NCI-H2081 treated with DMSO at 0.1 percent for 48 hours (cell line): ENCODE measurements at places on chromosomes 7 and 10.

- no peak for DNase-seq
These were observed 6.6 kb upstream of the TPK1 start for GRCh38 chr7:144842377-144842851.

GRCh38 chr10:78589687-78590086 lies 479.1 kb upstream of the ZMIZ1 start:
- no peak for DNase-seq

DNA sequence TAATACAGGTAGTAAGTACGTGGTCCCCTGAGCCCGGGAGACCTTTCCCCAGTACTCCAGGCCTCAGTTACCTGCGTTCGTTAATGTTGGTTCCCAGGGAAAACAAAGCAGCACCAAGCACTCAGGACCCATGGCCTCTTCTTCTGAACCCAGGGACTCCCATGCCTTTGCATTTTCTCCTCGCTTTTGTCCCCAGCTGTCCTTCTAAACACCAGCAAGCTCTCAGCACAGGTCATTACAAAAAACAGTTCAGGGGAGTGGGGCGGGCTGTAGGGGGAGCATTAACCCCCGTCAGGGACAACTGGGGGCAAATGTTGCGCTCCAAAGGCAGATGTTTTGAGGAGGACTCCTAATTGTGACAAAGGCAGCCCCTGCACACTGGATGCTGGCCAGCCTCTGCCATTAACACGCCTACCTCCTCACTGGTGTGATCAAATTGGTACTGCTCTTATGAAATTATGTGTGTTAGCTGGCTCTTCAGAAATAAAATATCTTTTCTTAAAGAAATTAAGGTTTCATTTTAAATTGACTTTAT lies 80.5 kb upstream of the LRGUK start:
- no peak for DNase-seq

- no peak for DNase-seq
These were observed 91.4 kb downstream of the ZNF777 start for GRCh38 chr7:149369497-149369896.

- DNase-seq: no peak
These were observed 83.6 kb downstream of the ZNF277 start for GRCh38 chr7:112290065-112290464.

- no peak for DNase-seq
These were observed 31.3 kb upstream of the C10orf53 start for GRCh38 chr10:49647985-49648795.

DNA sequence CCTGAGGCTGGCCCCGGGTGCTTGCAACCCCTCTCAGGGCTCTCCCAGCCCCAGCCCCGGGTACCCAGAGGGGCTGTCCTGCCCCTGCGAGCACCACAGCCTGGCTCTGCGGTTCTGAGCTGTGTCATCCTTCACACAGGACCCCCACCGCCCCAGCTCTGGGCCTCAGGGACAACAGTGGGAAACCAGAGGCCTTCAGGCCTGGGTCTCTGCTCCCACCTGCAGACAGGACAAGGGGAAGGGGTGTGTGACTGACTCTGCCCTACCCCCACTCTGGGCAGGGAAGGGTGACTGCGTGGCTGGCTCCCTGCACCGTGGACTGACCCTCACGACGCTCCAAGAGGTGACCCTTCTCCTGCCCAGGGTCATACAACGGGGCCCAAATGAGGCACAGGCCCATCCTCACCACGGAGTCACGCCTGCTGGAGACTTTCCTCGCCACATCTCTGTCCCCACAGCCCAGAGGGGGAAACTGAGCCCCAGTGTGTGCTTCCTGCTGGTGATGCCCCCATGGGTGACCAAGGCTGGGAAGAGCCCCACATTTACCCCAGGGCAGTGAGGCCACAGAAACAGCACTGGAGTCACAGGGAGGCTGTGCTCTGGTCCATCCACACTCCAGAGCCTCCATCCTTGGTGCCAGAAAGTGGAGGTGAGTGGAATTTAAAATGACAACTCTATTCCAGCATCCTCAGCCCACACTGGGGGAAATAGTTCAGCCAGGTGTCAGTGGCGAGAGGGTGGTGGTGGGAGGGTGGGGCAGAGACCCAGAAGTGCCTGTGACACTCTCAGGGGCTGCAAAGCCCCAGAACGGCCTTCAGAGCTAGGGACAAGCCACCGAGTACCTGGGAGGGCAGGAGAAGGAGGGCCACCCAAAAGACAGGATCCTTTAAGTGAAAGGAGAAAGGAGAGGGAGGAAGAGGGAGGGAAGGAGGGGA lies 13.6 kb downstream of the CAMK2B start:
- DNase-seq: no peak

DNA sequence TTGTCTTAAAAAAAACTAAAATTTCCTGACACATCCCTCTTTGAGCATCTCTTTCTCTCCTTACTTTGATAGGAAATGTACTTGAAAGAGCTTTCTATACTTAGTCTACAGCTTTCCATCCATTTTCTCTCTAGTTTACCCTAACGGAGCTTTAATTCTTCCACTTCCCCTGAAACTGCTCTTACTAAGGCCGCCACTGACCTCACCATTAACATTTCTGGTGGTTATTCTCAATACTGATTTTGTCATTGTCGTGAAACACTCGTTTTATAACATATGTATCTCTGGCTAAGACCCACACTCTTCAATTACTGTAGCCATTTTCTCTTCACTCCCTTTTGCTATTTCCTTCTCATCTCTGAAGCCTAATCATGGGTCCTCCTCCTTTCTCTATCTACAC lies 262.0 kb upstream of the FERD3L start:
- no peak for DNase-seq

DNA sequence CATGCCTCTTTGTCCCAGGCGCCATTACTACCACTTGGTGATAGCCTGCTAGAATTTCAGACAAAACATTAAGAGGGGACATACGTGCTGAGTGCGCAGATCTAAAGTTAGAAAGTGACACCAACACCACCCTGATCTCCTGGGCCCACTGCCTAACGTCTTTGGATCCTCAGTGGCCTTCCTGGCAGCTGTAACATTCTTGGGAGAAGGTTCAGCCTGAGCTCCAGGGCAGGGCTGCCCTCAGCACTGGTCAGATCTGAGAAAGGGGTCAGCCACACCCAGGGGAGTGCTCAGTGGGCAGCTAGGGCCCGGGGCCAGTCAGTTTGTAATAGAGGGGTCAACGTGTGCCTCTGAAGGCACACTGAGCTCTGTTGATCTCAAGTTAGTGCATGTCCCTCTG lies 48.4 kb downstream of the ZCCHC24 start:
- no peak for DNase-seq

DNA sequence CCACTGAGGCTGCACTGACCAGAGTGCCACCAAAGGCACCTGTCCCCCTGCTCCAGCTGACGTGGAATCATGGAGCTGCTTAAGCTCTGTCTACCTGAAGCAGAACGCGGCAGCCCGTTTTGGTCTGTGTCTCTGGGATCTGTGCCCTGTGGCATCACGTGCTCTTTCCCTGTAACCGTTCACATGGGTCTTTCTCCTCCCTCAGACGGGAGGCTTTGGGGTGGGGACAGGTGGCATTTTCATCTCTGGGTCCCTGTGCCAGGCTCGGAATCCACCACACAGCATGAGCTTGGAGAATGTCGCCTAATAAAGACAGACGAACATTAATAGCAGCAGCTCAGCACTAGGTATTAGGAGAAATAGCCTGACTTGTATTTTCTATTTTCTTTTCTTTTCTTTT lies 1.6 kb upstream of the ADAP1 start:
- DNase-seq: no peak

DNA sequence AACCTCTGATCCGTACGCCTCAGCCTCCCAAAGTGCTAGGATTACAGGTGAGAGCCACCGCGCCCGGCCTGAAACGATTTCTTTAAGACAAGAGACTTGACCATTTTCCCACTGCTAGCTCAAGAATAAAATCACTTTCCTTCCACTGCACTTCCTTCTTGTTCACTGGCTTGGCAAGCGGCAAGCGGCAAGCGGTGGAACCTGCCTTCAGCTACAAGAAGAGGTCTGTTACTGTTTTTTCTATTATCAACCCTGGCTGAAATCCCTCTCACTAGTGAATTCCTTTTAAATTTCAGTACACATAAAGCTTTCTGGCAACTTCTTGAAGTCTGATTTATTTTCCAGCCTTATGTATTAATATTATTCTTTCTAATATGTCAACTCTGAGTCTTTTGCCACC lies 12.8 kb upstream of the GNAT3 start:
- no peak for DNase-seq

- DNase-seq: no peak
These were observed 21.0 kb downstream of the SHH start for GRCh38 chr7:155791214-155791737.

DNA sequence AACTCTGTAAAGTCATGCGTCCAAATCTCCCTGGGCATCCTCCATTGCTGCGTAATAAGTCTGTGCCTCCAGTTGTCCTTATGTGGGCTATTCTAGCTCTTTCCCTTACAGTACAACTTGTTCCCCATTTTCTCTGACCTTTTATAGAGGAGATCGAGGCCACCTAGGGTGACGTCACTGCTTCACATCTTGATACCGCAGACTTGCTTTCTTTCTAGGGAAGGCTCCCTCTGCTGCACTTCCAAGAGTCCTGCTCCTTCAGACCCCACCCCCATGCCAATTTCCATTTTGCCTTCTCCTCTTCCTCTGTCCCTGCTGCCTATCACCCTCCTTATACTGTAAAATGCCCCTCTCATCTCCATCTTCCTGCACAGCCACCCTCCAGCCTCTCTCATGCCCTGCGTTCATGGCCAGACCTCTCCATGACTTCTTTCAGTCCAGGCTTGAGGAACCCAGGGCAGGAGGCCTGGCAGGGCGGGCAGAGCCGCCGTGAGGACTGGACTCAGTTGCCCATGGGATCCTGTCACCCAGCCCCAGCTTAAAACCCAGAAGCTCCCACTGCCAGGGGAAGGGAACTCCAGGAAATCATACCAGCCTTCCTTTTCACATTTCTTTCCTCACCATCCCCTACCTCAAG lies 57.5 kb downstream of the CAMK1D start:
- DNase-seq: no peak

- DNase-seq: no peak
These were observed 10.2 kb upstream of the LMOD2 start for GRCh38 chr7:123645516-123645915.

- DNase-seq: no peak
These were observed 116.9 kb downstream of the CPEB3 start for GRCh38 chr10:92173996-92174395.
